Epithelial cell of proximal tubule (primary cell): ENCODE measurements at places on chromosomes 6 and 20. TPM values are rescaled to one million over a fixed set of nuclear protein-coding genes. Genes with fewer than 3 reads are reported as not detected.

Gene LHFPL5
- total RNA-seq = 0.12 TPM in 1 of 2 replicates, not detected in the other

Gene COL19A1
- under 0.01 TPM in 1 of 2 replicates, not detected in the other for total RNA-seq

Gene B4GALT5
- total RNA-seq = 27.4 and 28.4 TPM in 2 replicates

Gene FRMD1
- not detected in 2 replicates for total RNA-seq

Gene CSNK2A1
- 84.8 and 112 TPM in 2 replicates for total RNA-seq

Gene TMEM200A
- total RNA-seq = 2.1 and 3.3 TPM in 2 replicates

Gene PTCRA
- not detected in 2 replicates for total RNA-seq

Gene KIF6
- total RNA-seq = 0.22 and 0.69 TPM in 2 replicates
